ENCODE measurements at places on chromosomes 4 and X.

GRCh38 chrX:46500054-46500453 is 45.2 kb downstream of the ZNF674 start:
- no peak for DNase-seq

DNA sequence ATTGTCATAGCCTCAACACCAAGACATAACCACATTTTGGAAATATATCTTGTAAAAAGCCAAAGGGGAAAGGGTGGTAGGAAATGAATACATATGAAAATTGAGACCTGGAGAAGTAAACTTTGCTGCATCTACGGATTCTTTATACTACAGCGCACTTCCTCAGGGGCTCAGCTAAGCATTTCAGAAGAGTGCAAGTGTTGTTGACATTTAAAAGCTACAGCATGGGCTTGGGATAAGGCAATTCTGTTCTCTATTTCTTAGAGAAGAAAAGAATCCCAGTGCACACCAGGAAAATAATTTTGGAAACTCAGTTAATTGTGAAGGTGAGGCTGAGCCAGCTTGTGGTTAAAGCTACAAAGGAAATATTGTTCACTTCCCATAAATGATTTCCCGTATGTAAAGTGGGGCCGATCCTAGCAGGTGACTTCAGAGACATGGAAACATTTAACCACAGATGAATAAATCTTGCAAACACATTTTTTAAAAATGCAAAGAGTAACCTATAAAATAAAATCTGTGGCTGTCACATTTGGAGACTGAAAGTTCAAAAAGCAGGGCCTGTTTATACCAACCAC is 12.6 kb upstream of the GBA3 start:
- no peak for DNase-seq

DNA sequence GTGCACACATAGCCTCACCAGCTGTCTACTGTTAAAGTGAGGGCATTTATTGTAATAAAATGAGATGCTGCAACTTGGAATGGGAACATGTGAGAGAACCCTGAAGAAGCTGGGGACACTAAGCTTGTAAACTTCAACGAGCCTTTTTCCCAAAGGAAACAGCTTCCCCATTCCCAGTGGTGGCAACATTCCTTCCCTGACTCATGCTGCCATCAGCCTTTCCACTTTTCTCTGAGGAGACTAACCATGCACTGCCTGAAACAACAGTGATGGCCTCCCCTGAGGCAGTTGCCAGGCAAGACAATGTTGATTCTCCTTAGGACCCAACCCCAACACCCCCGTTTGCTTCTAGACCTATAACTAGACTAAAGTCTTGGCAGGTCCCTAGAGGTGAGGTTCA is 928.3 kb downstream of the GLUD2 start:
- DNase-seq = no peak

GRCh38 chr4:137664046-137664387 is 131.7 kb upstream of the PCDH18 start:
- DNase-seq = peak; percentile 95

DNA sequence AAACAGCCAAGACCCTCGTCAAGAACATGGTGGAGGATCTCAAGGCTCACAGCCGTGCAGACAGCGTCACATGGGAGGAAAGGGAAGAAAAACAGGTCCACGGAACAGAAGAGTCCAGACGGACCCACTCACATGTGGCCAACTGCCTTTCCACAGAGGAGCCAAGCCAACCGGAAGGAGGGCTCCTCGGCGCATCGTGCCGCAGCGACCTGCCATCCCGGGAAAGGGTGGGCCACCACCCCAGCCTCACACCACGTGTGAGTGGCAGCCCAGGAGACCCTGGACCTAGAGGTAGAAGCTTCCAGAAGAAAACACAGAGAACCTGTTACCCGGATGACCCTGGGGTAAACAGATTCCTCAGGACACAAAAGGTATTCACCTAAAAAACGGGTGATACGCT is 28.4 kb downstream of the CTBP1 start:
- DNase-seq = no peak

DNA sequence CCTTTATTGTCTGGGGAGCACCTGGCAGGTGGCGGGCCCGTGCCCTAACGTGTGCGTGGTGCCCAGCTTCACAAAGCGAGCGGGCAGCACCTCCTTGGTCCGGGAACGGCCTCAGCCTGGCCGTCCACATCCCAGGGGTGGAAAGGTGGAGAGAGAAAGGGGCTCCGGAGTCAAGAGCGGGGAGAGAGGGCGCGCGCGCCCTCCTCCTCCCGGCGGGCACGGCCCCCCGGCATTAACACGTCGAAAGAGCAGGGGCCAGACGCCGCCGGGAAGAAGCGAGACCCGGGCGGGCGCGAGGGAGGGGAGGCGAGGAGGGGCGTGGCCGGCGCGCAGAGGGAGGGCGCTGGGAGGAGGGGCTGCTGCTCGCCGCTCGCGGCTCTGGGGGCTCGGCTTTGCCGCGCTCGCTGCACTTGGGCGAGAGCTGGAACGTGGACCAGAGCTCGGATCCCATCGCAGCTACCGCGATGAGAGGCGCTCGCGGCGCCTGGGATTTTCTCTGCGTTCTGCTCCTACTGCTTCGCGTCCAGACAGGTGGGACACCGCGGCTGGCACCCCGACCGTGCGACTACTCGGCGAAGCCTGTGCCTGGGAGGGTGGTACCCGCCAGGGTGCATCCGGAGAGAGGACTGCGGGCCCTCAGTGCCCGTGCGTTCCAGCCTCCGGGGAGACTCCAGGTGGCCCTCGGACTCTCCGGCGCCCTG is at the start of gene KIT:
KIT (plus strand) TSS at position 407 of the 701 bp plus-strand sequence; CDS start at position 465, 58 bp downstream.
- DNase-seq = no peak

GRCh38 chrX:23493941-23494374 is 159.3 kb downstream of the PTCHD1 start:
- DNase-seq = no peak

- no peak for DNase-seq
Measured at GRCh38 chr4:168440442-168441264, 39.6 kb downstream of the DDX60L start.

- no peak for DNase-seq
Measured at GRCh38 chr4:102157984-102158383, 187.3 kb downstream of the SLC39A8 start.

DNA sequence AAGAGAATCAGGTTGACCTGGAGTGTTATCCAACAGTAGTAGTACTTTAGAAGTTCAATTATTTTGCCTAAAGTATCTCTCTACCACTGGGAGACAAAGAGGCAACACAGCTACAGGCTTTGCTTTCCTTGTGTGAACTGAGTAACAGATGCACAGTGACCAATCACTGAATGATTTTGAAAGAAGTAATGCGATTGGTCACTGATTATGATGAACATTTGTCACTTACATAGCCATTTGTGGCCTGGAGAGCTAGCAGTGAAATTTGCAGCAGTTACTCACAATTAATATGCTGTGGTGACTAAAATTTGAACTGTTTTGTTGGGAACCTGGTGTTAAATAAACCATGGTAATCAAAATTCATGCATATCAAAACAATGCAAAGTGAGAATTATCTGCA is 508.7 kb upstream of the DIPK2B start:
- DNase-seq = no peak

- DNase-seq = no peak
Measured at GRCh38 chr4:86896596-86896995, 4.4 kb upstream of the C4orf36 start.
